Stimulated activated CD4-positive, alpha-beta T cell treated with anti-CD3 and anti-CD28 coated beads, Interleukin-1b, Interleukin-23, amount 100 ng/mL, for 4 hours (primary cell): ENCODE measurements at places on chromosomes 7 and 10.

GRCh38 chr7:156618780-156619367 is 21.7 kb upstream of the RNF32 start:
- no peak for DNase-seq

DNA sequence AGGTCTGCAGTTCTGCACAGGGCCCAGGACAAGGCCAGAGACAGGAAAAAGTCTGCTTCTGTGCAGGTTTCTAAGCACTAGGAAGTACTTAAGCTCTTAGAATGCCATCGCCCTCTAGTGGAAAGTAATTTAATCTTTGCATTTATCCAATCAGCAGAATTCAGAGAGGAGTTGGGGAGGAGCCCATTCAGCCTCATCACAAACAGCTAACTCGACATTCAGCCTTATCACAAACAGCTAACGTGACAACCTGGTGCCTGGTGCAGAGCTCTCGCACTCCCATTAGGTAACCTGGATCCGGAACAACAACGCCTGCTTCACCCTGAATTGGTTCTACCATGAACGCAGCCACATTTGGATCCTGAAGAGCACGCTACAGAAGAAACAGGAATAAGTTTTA is 15.2 kb downstream of the OAT start:
- DNase-seq, result no peak

DNA sequence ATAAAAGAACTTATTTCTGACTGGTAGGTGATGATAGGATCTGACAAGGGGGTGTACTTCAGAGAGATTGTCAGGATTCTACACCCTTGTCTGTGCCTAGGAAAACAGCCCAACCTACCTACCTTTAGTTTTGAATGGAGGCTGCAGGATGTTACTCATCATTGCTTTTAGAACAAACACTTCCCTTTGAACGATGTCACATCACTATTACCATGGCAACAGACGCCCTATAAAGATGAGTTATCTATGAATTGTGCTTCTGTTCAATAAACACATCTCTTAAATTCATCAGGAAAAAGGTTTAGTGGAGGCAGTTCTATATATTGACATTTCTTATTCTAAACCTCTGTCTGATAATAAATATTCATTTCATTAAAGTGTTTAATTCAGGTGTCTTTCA is 362.4 kb downstream of the CNTNAP2 start:
- no peak for DNase-seq

DNA sequence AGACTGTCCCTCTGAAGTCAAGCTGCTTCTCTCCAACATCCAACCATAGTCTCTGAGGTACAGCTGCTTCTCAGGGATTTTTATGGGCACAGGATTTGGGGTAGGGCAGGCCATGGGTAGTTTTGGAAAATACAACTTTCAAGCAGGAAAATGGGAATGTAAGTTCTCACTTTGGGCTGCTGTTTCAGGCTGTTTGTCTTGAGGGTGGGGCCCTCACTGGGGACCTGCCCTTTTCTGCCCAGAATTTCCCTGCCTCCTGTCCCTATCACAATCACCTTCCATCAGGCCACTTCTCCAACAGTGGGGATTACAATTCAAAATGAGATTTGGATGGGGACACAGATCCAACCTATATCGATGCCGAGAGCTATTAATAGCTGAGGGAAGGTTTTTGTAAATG is 24.5 kb downstream of the SSMEM1 start:
- no peak for DNase-seq

- no peak for DNase-seq
Measured at GRCh38 chr10:47190301-47190700, 109.7 kb upstream of the GDF10 start.

GRCh38 chr7:135662123-135662372 is 266 bp upstream of the STMP1 start:
- no peak for DNase-seq

- DNase-seq, result no peak
Measured at GRCh38 chr7:116239434-116239833, 29.1 kb downstream of the TES start.

DNA sequence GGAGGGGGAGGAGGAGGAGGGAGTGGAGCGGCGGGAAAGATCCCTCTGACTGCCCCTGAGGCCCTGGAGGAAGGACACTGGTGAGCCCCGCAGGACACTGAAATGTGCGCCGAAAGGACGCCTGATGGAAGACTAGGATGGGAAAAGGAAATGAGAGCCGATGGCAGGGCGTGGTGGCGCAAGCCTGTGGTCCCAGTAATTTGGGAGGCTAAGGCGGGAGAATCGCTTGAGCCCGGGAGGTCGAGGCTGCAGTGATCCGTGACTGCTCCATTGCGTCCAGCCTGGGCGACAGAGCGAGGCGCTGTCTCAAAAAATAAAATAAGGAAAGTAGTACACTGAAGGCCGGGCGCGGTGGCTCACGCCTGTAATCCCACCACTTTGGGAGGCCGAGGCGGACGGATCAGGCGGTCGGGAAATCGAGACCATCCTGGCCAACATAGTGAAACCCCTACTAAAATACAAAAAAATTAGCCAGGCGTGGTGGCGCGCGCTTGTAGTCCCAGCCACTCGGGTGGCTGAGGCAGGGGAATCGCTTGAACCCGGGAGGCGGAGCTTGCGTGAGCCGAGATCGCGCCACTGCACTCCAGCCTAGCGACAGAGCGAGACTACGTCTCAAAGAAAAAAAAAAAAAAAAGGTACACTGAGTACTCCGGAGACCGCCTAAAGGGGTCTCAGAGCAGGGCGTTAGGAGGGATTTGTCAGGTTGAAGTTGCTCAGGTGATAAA is 561 bp upstream of the HNRNPF start:
- peak; percentile 47 for DNase-seq

- no peak for DNase-seq
Measured at GRCh38 chr7:127717502-127718339, 65.7 kb downstream of the SND1 start.

DNA sequence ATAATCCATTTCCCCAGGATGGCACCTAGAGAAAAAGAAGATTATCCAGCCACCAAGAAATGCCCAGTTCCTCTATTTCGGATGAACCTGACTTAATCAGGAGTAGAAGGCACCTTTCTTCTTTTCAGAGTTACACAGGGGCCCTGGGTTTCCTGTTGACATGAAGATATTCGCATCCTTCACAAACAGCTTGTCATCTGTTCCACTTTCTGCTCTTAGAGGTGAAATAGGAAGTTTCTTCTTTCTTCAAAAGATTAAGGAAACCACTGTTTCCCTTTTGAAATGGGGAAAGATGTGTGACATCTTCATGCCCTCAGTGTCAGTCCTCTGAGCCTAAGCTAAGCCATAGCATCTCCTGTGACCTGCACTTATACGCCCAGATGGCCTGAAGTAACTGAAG is 39.1 kb upstream of the RAB18 start:
- DNase-seq, result no peak

DNA sequence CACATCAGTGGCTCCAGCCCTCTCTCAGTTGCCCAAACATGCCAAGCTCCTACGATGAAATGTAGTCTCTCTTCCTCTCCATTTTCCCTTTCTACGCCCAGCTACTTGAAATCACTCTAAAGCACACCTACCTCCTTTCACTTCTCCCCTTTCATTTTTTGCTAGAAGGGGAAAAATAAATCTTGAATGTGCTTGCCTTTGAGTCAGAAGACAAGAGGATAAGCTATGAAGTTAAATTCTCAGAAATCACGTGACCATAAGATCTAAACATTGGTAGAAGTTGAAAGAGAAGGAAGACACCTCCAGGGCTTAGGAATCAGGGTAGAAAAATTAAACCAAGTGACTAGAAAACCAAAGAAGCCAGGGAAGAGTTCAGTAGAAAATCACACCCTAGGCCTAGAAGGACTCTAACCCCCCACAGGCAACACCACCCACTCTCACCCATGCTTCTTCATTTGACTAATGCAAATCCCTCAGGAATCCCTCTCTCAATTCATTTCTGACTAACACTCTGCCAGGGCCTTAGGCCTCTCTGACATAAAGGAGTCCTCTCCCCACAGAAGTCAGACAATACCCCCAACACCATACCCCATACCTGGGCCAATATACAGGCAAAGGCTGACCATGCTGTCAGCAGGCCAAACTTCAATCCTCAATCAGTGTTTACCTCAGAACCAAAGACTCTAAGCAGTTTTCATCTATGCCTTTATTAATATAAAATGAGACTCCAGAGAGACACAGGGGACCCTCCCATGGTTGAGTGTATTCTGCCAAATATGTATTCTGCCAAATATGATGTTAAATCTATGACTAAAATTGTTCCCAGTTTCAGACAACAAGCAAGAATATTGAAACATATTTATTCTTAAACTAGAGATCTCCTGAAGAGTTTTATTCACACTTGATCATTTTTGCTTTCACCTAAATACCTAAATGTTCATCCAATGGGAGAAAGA is 84.8 kb downstream of the ELMO1 start:
- DNase-seq, result no peak

- no peak for DNase-seq
Measured at GRCh38 chr7:26398756-26399509, 107.3 kb downstream of the SNX10 start.

DNA sequence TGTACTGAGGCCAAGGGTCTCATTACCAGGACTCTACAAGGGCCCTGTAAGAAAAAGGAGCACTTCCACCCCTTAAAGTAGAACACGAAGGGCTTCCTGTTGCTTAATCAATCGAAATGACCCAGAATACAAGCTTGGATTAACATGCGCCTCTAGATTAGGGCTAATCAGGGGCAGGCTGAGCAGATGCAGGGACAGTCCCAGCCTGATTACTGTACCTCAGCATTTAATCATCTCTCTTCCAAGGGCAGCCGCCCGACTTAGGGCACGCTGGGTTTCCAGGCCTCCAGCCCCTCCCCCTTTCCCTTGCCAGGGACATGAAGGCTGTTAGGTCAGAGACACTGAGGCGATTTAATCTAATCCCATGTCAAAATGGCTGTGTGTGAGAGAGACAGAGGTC is 138.6 kb downstream of the NRF1 start:
- DNase-seq, result no peak

GRCh38 chr10:120685136-120685535 is 166.0 kb upstream of the WDR11 start:
- no peak for DNase-seq

- DNase-seq, result no peak
Measured at GRCh38 chr10:57716884-57717283, 550.8 kb downstream of the IPMK start.

DNA sequence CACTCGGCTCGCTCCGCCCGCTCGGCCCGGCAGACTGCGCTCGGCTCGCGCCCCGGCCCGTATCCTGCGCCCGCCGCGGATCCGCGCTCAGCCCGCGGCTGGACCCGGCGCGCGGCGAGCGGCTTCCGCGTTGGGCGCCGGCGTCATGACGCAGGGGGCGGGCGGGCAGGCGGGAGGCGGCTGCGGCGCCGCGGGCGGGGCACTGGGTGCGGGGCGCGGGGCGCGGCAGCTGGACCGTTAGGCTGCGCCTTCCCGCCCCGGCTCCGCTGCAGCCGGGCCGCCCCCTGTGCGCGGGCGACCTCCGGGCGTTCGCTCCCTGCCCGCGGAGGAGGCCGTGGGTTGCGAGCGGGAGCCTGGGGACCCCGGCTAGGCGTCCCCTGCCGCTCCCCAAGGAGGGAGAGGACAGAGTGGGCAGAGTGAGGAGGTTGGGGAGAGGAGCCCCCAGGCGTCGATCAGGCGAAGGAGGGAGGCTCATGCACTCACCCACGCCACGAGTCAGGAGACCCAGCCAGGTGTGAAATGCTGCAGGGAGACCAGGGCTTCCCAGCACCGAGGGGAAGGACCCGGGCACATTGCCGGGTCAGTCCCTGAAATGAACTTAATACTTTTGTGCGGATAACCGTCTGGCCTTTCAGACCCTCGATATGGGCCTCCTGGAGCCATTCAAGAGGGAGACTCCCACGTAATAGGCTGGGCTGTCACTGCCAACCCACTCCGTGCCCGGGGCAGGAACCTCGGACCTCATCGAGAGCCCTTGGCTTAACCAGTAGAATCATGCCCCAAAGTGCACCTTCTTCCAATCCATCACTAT is at the start of gene PIP4K2A:
Gene PIP4K2A (minus strand): TSS at position 100 of the 811 bp plus-strand sequence. CDS start 252 bp downstream, outside the sequence.
- peak; percentile 57 for DNase-seq

- no peak for DNase-seq
Measured at GRCh38 chr10:64211466-64211865, 690.3 kb downstream of the REEP3 start.

GRCh38 chr7:33400214-33400538 is 270.8 kb downstream of the BBS9 start:
- no peak for DNase-seq

GRCh38 chr7:77747718-77748117 is 50.5 kb downstream of the TMEM60 start:
- no peak for DNase-seq
